ENCODE measurements at places on chromosomes 5 and 9.

DNA sequence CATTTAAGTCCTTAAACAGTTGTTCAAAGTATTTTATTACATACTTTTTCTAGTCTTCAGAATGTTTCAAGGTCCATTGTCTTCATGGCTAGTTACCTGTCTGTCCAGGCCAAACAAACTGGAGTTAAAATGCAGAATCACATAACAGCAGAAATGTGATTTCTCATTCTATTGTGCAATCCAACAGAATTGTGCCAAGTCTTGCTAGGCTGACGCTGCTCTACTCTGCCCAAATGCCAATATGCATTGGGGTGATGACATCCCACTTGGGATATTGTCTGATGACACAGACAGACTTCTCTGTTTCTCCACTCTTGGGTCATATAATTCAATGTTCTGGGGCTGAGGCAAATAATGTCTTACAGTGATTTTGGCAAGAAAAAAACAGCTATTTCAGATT lies 5.2 kb upstream of the SLC22A5 start:
- no peak for DNase-seq

GRCh38 chr5:169304175-169304574 lies 3.2 kb upstream of the SLIT3 start:
- no peak for DNase-seq

DNA sequence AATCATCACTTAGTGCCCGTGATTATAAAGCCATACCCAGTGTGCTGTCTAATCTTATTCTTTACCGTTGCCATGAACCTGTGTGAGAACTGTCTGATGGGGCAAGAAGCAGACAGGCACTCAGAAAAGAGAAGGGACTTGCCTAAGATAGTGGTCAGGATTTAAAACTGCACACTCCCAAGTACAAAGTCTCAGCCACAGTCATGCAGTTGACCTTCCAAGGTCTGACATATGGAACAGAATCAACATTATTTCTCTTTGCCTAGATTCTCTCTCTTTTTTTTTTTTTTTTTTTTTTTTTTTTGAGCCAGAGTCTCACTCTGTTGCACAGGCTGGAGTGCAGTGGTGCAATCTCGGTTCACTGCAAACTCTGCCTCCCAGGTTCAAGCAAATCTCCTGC lies 1.9 kb upstream of the PPP2CA start:
- no peak for DNase-seq

GRCh38 chr5:66742896-66743247 lies 146.7 kb downstream of the MAST4 start:
- no peak for DNase-seq

- DNase-seq = no peak
Observed at GRCh38 chr9:128768606-128769005, 3.1 kb downstream of the ZER1 start.

- DNase-seq = no peak
Observed at GRCh38 chr9:78031444-78031892, at the start of gene GNAQ. Gene GNAQ (minus strand): TSS chr9:78031811. CDS start chr9:78031235, 576 bp downstream.

DNA sequence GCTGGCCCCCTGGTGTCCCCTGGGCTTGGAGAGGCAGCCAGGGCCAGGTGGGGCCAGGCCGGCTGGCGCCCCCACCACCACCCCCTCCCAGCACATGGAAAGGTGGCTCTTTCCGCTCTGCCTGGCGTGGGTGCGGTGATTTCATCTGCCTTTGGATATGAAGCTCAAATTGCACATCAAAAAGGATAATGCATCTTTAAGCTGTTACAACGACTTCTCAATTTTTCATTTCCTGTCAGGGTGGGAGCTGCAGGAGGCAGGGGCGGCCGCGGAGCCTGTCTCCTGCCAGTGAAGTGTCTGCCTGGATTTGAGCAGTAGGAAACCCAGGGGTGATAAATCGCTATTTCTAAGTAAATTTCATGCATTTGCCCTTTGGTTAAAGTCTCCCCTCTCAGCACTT lies 169.2 kb upstream of the MVB12B start:
- DNase-seq = no peak

- no peak for DNase-seq
Observed at GRCh38 chr9:87193151-87193550, 245.8 kb upstream of the GAS1 start.

- DNase-seq = no peak
Observed at GRCh38 chr5:92370032-92370431, 986.9 kb upstream of the ARRDC3 start.

- DNase-seq = no peak
Observed at GRCh38 chr5:91070761-91071550, 312.2 kb downstream of the ARRDC3 start.

- DNase-seq = no peak
Observed at GRCh38 chr5:118522626-118523025, 465.7 kb downstream of the DTWD2 start.

- DNase-seq = no peak
Observed at GRCh38 chr9:37456817-37457216, 8.4 kb downstream of the ZBTB5 start.

GRCh38 chr9:2559192-2560152 lies 62.1 kb upstream of the VLDLR start:
- DNase-seq = peak; percentile 84

- no peak for DNase-seq
Observed at GRCh38 chr5:151424892-151425523, 22.4 kb upstream of the SLC36A1 start.

GRCh38 chr5:15384176-15384575 lies 115.8 kb upstream of the FBXL7 start:
- DNase-seq = no peak

- DNase-seq = no peak
Observed at GRCh38 chr5:172322028-172322965, 38.7 kb upstream of the UBTD2 start.

DNA sequence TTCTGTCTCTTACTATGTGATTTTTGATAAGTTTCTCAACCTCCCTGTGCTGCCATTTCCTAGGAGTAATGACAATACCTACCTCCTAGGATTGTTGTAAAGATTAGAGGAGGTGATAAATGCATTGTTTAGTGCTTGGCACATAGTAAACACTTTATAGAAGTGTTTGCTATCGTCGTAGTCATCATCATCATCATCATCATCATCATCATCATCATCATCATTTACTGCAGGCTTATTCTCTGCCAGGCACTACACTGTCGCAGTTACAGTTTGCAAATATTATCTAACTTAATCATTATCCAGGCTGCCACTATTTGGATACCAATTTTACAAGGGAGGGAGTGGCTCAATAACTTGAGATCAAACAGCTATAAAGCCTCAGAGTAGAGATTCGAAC lies 24.5 kb downstream of the SGCD start:
- no peak for DNase-seq

DNA sequence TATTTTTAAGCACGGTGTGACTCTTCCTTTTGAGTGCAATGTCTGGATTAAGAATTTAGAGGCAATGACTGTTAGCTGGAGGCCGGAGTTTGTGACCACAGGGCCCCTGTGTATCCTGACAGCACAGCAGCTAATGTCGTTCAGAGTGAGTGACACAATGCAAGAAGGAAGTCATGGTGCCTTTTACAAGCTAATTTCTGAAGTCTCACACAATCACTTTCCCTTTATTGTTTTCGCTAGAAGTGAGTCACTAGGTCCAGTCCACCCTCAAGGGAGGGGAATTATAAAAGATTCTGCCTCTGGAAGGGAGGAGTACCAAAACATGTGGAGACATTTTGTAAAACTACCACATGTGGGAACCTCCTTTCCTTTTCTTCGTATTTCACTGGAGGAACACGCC lies 185.5 kb upstream of the FGF10 start:
- no peak for DNase-seq

DNA sequence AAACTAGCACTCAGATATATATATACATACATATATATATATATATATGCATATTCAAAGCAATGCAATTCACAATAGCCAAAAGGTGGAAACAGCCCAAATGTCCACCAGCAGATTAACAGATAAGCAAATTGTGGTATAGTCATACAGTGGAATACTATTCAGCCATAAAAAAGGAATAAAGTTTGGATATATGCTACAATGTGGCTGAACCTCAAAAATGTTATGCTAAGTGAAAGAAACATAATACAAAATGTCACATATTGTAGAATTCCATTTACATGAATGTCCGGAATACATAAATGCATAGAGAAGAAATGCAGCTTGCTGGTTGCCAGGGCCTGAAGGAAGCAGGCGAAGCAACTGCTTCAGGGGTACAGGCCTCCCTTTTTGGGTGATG lies 143.4 kb downstream of the ATPSCKMT start:
- no peak for DNase-seq

- no peak for DNase-seq
Observed at GRCh38 chr9:133428617-133429101, 6.5 kb downstream of the ADAMTS13 start.

GRCh38 chr5:82044010-82044409 lies 72.2 kb downstream of the ATG10 start:
- DNase-seq = no peak

GRCh38 chr9:135082536-135082935 lies 4.9 kb upstream of the OLFM1 start:
- no peak for DNase-seq

DNA sequence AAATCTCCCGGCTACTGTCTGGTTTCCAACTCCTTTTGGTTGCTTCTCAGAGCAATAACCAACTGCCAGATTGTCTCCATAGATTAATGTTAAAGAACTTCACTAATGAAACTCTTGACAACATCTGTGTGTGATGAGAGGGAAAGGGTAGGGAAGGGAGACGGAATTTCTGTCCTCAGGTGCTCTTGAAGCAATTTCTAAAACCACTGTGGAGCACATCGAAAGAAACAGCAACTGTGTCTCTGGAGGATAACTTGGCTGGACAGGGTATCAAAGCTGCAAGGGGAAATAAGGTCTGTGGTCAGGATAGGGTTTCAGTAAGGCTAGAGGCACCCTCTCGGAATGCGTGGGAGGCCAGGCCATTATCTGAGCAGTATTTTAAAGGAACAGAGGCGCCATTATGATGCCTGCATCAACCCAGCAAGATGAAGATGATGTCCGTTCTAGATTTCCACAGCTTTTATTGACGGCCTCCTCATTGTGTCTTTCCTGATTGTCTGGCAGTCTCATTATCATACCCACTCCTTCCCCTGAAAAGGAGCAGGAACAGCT lies 76.6 kb downstream of the RORB start:
- DNase-seq = peak; percentile 6

DNA sequence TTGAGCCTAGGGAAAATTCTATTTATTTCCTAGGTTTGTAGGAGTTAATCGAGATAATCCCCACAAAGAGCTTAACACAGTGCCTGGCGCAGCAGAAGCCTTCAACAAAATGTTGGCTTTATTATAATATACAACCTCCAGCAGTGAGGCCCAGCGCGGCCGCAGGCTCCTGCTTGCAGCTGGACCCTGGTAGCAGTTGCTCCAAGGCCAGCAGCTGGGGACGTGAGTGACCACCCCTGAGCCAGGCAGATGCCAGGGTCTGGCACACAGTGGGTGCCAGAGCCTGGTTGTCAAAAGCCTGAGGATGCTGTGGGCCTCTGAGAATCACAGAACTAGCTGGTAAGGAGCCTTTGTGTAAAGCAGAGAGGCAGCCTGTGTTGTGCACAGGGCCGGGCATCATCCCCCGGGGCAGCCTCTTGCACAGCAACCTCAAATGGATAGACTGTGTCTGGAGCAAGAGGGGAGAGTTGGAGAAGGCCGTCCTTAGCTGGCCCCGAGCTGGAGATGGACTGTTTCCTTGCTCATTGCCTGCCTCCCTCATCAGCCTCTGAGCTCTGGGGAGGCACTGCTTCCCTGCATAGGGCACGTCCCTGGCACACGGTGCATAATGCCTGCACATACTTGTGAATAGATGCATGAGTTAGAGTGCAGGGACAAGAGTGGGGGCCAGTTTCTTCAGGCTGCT lies 17.3 kb downstream of the CSF1R start:
- no peak for DNase-seq

- no peak for DNase-seq
Observed at GRCh38 chr5:146213210-146213826, 9.9 kb downstream of the RBM27 start.

GRCh38 chr5:96720408-96720807 lies 58.2 kb downstream of the CAST start:
- no peak for DNase-seq

DNA sequence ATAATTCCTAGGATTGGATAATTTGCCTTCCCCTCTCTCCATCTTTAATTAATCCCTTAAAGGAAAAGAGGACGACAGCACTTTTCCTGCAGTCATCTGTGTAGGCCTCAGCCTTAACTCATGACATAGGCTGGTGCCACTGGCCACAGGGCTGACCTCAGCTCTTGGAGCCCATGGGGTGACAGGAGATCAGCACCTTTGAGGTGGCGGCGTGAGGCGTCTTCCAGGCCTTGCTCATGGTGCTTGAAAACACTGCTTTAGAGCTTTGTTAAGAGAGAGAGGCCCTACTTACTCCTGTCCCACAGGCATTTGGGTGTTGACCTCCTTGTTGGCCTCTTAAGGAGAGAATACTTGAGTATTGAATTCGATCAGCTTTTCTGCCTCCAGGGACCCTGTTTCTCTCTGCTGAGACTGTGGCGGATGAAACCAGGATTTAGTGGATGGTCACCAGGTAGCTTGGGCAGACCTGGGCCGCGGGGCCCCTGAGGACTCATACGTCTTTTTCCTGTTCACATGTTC lies 23.4 kb downstream of the TENT4A start:
- DNase-seq = no peak

- no peak for DNase-seq
Observed at GRCh38 chr9:108967916-108968315, 33.7 kb downstream of the ABITRAM start.

- no peak for DNase-seq
Observed at GRCh38 chr9:137969008-137969407, 91.4 kb downstream of the CACNA1B start.

GRCh38 chr9:127200106-127200862 lies 64.3 kb upstream of the GARNL3 start:
- DNase-seq = no peak

GRCh38 chr5:139635606-139636206 lies 12.4 kb upstream of the CXXC5 start:
- no peak for DNase-seq

- DNase-seq = no peak
Observed at GRCh38 chr5:135454946-135455345, 2.8 kb upstream of the TIFAB start.

DNA sequence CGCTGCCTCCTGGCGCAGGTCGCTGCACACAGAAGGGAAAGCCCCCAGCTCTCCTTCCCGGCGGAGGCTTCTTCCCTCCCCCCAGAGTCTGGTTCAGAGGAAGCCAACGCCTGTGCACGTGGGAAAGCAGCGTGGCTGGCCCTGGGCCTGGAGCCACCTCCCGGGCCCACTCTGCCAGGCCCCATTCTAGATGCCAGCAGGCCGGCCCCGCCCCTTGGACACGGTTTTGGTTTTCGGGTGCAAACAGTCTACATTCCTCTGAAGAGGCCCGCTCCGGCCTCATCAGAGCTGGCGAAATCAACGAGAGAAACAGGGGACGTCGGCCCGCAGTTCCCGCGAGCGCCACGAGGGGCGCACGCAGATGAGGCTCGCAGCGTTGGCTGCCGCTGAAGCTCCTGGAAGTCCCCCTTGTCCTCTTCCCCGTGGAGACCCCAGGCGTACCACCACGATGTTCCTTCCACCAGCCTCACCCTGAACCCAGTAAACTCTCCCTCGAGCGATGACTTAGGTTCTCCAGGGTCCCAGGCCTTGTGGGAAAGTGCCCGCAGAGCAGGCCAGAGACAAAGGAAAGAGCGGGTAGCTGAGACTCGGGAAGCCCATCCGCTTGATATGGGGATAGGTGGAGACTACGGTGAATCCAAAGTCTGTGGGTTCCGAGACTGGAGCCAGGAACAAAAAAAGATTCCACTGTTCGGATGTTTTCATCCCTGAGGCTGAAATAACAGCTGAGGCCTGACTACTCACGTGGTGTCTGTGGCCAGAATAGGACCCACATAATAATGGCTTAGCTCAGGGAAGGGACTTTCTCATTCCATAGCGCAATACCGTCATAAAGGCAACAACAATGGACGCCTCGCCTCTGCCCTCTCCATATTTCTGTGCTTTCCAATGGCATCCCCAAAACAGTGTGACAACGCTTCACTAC lies 64.2 kb downstream of the KLF4 start:
- no peak for DNase-seq

GRCh38 chr5:81728301-81728700 lies 22.6 kb downstream of the SSBP2 start:
- DNase-seq = no peak
